ENCODE measurements at places on chromosomes 12 and 14. TPM values are rescaled to one million over a fixed set of nuclear protein-coding genes. Genes with fewer than 3 reads are reported as not detected.
A peak's percentile ranks its signal among the peaks of the same experiment; 100 is the strongest.

The REM2 gene
- 0.75 TPM for total RNA-seq

The NFATC4 gene
- 121 TPM for total RNA-seq

The SLCO1B1 gene
- total RNA-seq = not detected

The EML5 gene
- total RNA-seq = 0.39 TPM

The P2RX2 gene
- total RNA-seq = 0.27 TPM

The CD4 gene
- 40.6 TPM for total RNA-seq

The IL26 gene
- total RNA-seq = not detected

DNA sequence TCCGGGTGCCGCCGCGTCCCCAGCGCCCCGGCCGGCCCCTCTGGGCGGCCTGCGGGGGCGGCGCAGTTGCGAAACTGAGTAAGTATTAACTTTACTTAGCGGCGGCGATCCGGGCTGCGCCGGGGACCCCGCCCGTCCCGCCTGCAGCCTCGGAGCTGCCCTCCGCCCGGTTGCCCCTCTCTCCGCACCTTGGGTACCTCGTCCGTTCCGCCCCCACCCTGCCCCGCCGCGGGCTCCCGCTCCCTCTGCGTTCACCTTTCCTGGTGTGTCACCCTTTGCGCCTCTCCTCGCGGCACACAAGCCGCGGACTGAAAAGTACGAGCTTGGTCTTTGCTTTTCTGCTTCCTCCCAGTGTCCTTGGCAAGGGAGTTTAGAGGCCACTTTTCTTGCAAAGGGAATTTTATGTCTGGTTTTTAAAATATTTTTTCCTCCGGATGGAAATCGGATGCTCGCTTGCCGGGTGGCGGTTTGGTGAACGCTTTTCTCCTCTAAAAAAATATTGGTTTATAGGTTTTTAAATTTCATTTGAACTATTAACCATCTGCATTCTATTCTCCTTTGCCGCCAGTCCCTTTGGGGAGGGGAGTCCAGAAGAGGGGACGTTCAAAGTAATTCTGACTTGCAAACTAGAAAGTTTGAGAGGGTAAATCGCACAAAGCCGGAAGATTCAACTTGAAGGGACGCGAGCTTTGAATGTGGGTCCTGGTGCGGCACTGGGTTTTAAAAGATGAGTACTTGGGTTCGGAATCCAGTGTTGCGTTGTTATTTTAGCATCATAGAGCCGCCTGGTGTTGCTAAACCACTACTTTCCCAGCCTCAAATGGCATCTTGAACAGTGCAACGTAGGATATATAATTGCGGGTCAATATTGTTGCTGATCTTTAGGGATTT lies 834 bp downstream of the RASSF8 start:
- peak overlapping the region; percentile 84 for H3K4me3 ChIP-seq
- peak; percentile 89 for DNase-seq
- H3K4me1 ChIP-seq = no peaks in the 10 kb centered on the region
- peak overlapping the region; percentile 100 for H3K27ac ChIP-seq

- peak; percentile 94 for DNase-seq
- no peaks in the 10 kb centered on the region for H3K4me1 ChIP-seq
- H3K36me3 ChIP-seq = peaks cover 1% of the 10 kb centered on the region
- H3K4me3 ChIP-seq = peak within 1 kb of the TSS; percentile 46
- peak within 1 kb of the TSS; percentile 72 for H3K27ac ChIP-seq
Observed at GRCh38 chr12:56266693-56267442, at the start of gene COQ10A. TSS of gene COQ10A (plus strand) at chr12:56266942. CDS start at chr12:56267119, 177 bp downstream.

- H3K4me3 ChIP-seq = no peak overlapping the region
- no peak overlapping the region for H3K27ac ChIP-seq
- peaks cover 3% of the 10 kb centered on the region for H3K4me1 ChIP-seq
- no peaks in the 10 kb centered on the region for H3K27me3 ChIP-seq
- peak; percentile 50 for DNase-seq
- no peaks in the 10 kb centered on the region for H3K36me3 ChIP-seq
Observed at GRCh38 chr14:36976571-36977023, 195.8 kb downstream of the SLC25A21 start.

- peak; percentile 100 for DNase-seq
- no peaks in the 10 kb centered on the region for H3K36me3 ChIP-seq
- no peaks in the 10 kb centered on the region for H3K4me1 ChIP-seq
- no peaks in the 10 kb centered on the region for H3K27me3 ChIP-seq
- peak within 1 kb of the TSS; percentile 47 for H3K27ac ChIP-seq
Observed at GRCh38 chr12:949453-950191, at the start of gene RAD52. TSS of gene RAD52 (minus strand) at chr12:949694. CDS start at chr12:933058, 16,636 bp downstream.

- H3K4me1 ChIP-seq = no peaks in the 10 kb centered on the region
- no peak overlapping the region for H3K27ac ChIP-seq
- no peak for DNase-seq
- H3K4me3 ChIP-seq = no peak overlapping the region
- H3K27me3 ChIP-seq = no peaks in the 10 kb centered on the region
Observed at GRCh38 chr12:61536525-61536924, 723.7 kb upstream of the USP15 start.

DNA sequence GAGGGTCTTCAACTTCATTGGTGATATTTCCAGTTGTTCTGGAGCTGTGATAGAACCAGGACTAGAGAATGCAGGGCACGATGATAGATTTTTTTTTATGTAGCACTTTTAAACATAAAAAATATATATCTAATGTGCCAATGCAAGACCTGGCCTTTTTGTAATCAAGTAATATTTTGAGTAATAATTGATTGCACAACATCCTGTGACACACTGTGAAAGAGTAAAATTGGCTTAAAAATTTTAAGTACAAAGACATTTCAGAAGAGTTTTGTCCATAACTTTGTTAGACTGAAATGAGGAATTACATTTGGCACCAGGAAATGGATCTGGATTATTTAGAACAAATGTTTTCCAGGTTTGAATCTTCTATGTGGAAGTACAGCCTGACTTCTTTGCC lies 22.1 kb downstream of the PRKCH start:
- no peaks in the 10 kb centered on the region for H3K27me3 ChIP-seq
- H3K4me3 ChIP-seq = no peak overlapping the region
- H3K36me3 ChIP-seq = no peaks in the 10 kb centered on the region
- H3K27ac ChIP-seq = no peak overlapping the region

- H3K4me1 ChIP-seq = no peaks in the 10 kb centered on the region
- H3K27ac ChIP-seq = no peak overlapping the region
Observed at GRCh38 chr14:73245480-73246325, 8.4 kb downstream of the PAPLN start.

GRCh38 chr12:24307716-24308335 lies 358.4 kb upstream of the SOX5 start:
- no peak overlapping the region for H3K4me3 ChIP-seq
- H3K36me3 ChIP-seq = no peaks in the 10 kb centered on the region
- no peak overlapping the region for H3K27ac ChIP-seq
- no peaks in the 10 kb centered on the region for H3K4me1 ChIP-seq

- H3K4me3 ChIP-seq = no peak overlapping the region
- no peaks in the 10 kb centered on the region for H3K4me1 ChIP-seq
- DNase-seq = no peak
Observed at GRCh38 chr14:58747181-58747580, 109.4 kb downstream of the DACT1 start.

GRCh38 chr12:79689477-79690141 lies 1.2 kb downstream of the PAWR start:
- no peaks in the 10 kb centered on the region for H3K36me3 ChIP-seq
- H3K27me3 ChIP-seq = no peaks in the 10 kb centered on the region
- H3K4me1 ChIP-seq = peaks cover 4% of the 10 kb centered on the region
- H3K27ac ChIP-seq = peak overlapping the region; percentile 96
- peak; percentile 57 for DNase-seq

DNA sequence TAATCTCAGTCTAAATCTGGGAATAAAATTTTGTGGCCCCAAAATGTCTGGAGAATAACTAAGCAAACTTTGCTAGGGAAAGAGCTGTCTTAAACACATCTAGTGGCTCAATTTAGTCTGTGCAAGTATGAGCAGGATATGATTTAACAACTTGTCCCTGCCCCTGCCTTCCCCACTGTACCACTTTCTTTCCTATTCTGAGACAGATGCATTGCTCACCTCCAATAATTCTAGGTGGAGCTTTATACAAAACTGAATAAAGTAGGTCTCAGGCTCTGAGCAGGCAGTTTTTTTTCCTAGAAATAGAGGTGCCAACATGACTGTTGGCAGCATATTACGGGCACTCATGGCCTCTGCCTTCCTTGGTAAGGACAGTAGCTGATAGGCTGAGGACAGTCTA lies 412.1 kb downstream of the DAD1 start:
- no peaks in the 10 kb centered on the region for H3K36me3 ChIP-seq
- H3K27ac ChIP-seq = no peak overlapping the region
- DNase-seq = no peak
- H3K4me3 ChIP-seq = no peak overlapping the region
- H3K27me3 ChIP-seq = no peaks in the 10 kb centered on the region

DNA sequence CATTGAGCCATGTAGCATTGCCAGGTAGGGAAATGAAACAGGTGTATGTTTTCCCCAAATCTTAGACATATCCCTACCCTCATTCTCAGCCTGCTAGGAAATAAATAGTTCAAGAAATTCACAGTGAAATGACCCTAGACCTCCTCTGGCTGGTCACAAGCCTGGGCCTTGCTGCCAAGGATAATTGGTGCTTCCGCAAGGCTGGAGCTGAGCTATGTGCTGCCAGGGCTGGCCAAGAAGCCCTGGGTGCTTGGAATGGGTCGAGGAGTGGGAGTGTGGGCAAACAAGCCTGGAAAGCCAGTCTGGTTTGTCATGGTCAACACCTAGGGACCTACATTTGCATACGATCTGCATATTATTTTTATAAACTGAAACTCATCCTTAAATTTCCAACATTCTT lies 31.3 kb upstream of the SLC10A1 start:
- no peak overlapping the region for H3K4me3 ChIP-seq
- H3K4me1 ChIP-seq = no peaks in the 10 kb centered on the region
- H3K27me3 ChIP-seq = no peaks in the 10 kb centered on the region
- H3K36me3 ChIP-seq = no peaks in the 10 kb centered on the region

DNA sequence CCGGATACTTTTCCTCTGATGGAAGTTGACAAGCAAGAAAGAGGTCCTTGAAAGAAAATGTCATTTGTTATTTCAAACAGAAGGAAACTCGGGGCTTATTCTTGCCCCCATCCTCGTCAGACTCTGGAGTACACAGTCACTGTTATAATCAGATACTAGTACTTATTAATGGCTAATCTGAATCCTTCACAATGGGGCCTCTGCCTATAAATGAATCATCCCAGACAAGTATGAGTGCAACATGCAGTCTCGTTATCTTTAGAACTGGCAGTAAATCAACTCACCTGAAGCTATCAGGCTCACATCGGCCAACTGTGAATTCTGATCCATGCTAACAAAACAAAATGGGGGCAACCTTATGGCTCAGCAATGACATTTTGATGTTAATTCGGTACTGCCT lies 216.7 kb downstream of the GRIN2B start:
- no peak overlapping the region for H3K27ac ChIP-seq
- DNase-seq = no peak
- H3K4me3 ChIP-seq = no peak overlapping the region
- no peaks in the 10 kb centered on the region for H3K4me1 ChIP-seq
- no peaks in the 10 kb centered on the region for H3K27me3 ChIP-seq

DNA sequence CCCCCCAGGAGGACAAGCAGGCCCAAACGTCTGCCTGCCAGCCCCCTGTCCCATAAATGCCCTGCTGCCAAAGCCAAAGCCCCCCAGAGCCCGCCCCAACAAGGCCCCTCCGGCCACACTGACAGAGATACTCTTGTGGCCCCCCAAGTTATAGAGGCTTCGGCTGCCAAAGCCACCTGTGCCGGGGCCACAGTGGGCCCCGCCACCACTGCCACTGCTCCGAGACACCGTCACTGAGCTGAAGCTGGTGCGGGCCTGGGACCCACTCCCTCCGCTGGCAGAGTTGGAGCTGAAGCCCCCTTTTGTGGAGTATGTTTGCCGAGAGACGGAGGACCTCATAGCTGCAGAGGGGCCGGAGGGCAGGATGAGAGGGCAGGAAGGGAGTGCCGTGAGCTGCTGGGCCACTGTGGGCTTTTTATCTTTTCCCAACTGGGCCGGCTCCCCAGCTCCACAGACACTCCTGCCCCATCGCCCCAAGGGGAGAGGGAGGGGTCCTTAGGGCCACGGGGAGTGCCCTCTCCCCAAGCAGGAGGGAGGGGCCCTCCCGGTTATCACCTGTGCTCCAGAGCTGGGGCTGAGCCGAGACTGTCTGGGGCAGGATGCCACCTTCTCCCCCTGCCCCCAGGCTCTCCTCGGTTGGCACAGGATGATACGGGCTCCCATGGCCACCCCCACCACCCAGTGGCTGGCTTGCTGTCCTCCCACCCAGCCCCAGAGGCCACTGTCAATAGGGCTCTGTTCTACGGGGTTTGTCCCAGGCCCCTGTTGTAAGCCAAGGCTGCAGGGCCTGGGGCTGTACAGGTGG lies at the start of gene KRT79:
Gene KRT79 (minus strand): TSS at position 390 of the 805 bp plus-strand sequence. CDS start 51 bp downstream, at position 339.
- H3K27me3 ChIP-seq = no peaks in the 10 kb centered on the region
- H3K27ac ChIP-seq = no peak within 1 kb of the TSS
- no peak within 1 kb of the TSS for H3K4me3 ChIP-seq

DNA sequence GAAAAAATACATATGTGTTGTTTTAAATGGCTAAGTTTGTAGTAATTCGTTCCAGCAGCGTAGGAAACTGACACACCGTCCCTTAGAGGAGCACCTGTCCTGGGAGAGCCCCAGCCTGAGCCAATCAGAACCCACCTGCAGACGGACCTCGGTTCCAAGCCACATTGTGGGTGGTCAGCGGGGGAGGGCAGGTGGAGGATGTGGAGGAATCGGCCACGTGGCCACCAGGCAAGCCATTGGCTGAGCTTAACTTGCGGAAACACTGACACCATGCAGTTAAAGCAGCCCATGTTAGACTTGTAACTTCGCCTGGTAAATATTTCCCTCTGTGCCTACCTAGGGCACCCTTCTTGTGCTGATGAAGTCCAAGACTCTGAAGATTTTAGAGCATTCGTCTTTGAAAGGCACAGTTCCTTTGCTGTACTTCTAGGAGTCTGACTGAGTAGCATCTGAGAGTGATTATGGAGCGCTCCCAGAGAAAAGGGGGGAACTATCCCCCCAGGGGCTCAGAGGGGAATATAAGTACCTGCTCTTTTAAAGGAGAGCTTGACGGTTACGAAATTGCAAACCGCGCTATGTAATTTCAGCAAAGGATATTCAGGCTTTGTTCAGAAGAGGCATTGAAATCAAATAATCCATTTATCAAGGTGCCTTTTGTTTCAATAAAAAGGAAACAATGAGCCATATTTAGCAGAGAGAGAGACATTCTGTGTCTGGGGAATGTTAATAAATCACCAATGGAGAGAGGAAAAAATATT lies 135.7 kb downstream of the TMEM132C start:
- H3K36me3 ChIP-seq = no peaks in the 10 kb centered on the region
- H3K27ac ChIP-seq = no peak overlapping the region
- no peak for DNase-seq
- no peak overlapping the region for H3K4me3 ChIP-seq

GRCh38 chr12:4270831-4271716 lies 2.5 kb upstream of the CCND2 start:
- DNase-seq = peak; percentile 86
- H3K27me3 ChIP-seq = no peaks in the 10 kb centered on the region
- no peak overlapping the region for H3K27ac ChIP-seq
- H3K4me3 ChIP-seq = peak overlapping the region; percentile 21
- H3K4me1 ChIP-seq = peaks cover 2% of the 10 kb centered on the region

GRCh38 chr14:39264558-39264957 lies 30.8 kb downstream of the MIA2 start:
- no peak overlapping the region for H3K4me3 ChIP-seq
- H3K27me3 ChIP-seq = no peaks in the 10 kb centered on the region
- no peaks in the 10 kb centered on the region for H3K36me3 ChIP-seq
- no peak overlapping the region for H3K27ac ChIP-seq
- no peaks in the 10 kb centered on the region for H3K4me1 ChIP-seq

All from aorta (tissue), 5 donors.